ENCODE measurements at places on chromosomes 3 and 15.

DNA sequence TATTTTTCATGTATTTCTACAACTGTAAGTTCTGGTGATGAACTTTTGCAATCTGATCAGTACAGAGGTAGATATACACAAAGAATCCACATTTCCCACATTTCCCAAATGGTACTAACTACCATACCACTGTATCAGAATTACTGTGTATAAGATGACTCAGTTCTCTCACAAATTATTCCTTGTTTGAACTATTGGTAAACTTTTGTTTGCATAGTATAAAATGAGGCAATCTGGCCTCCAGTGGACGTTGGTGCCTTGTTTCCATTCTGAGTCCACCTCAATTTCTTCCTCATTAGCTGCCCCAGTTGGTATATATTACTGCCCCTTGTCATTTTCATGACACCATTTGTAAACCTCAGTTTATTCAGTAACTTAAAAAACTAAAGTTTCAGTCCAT lies 38.5 kb downstream of the SPTSSB start:
- no peak for DNase-seq

- DNase-seq, result no peak
These were observed 7.6 kb downstream of the CELSR3 start for GRCh38 chr3:48655063-48655462.

DNA sequence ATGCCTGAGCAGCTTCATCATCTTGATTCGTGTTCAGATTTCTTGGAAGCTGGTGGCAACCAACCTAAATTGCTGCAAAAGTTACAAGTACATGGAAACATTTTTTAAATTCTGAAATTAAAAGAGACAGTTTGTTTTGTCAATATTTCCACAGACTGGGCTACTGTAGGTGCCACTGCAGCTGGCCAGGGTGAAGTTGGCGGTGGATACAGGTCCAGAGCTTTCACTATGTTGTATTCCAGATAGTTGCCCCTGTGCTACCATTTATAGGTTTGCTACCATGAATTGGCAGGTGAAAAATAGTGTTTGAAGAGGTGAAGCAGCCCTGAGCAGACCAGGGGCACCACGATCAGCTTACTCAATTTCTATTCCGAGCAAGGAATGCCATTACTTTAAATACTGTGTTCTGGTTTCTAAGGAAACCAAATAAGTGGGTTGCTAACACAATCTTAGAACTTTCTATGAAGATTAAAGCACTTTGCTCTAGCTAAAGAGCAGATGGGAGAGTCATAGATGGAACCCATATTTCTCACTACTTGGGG lies 21.2 kb upstream of the SHC4 start:
- no peak for DNase-seq

DNA sequence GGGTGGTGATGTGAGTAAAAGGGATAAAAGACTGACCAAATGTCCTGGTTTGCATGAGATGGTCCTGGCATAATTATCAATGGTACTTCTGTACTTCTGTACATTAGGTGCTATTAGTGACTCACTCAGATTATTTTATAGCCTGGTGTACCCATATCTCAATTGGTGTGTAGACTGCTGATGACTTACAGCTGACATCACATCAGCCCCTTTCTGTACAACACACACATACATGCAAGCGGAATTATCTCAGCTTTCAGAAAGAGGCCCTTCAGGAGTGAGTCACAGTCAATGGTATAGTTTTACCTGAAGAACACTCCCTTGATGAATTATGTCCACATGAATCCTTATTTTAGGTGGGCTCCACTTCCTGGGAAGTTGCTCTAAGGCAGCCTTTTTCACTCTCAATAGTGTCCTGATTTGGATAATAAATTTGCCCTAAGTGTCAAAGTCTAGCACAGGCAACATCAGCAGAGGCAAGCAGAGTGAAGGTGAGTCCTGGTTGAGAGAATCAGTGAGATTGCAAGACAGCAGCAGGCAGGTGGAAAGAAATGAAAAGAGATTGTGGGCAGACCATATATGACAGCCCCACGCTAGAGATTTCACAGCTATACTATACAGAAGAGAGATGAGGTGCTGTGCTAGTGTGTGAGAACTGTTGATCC lies 137.0 kb downstream of the ZPLD1 start:
- DNase-seq, result no peak

DNA sequence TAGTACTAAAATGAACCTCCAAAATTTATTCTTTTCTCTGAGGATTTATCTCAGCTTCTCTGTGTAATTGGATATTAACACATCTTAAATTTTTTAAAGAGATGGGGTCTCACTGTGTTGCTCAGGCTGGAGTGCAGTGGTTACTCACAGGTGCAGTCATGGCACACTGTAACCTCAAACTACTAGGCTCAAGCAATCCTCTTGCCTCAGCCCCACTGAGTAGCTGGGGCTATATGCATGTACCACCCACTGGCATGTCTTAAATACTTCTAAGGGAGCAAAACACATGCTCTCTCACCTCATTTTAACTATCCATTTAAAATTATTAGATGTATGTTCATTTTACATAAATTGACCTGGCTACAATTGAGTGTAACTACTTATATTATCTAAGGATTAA lies 11.3 kb upstream of the TMEM87A start:
- DNase-seq, result no peak

DNA sequence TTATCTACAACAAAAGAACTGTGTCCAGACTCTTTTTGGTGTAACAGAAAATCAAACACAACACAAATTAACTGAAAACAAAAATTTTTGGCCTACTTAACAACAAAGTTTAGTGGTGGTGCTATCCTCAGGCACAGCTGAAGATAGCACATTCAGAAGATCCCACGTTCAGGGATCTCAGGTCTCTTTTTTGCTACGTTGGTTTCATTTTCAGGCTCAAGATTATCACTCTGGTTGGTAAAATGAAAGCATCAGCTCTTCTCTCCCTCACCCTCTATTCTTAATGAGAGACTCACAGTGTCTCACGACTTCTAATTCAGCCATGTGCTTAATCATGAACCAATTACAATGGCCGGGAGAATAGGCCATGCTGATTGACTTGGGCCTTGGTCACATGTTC lies 146.9 kb upstream of the PTPRG start:
- no peak for DNase-seq

GRCh38 chr15:33780011-33780768 lies 188.1 kb upstream of the CHRM5 start:
- no peak for DNase-seq

DNA sequence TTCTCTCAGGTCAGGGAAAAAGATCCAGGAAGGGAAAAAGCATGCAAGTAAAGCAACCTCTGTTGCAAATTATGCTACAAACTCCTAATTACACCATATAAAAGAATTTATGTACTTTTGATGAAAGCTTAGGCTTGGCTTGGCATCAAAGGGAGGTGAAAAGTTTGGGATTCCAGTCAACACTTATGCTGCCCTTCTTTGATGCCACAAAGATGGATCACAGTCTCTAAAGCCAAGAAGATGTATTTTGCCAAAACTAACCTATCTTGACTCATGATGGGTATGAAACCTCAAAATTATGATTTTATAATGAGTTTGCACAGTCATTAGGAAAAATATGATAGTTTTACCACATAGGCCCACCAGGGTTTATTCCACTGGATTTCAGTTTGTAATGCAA lies 101.0 kb upstream of the CCDC80 start:
- DNase-seq, result no peak

DNA sequence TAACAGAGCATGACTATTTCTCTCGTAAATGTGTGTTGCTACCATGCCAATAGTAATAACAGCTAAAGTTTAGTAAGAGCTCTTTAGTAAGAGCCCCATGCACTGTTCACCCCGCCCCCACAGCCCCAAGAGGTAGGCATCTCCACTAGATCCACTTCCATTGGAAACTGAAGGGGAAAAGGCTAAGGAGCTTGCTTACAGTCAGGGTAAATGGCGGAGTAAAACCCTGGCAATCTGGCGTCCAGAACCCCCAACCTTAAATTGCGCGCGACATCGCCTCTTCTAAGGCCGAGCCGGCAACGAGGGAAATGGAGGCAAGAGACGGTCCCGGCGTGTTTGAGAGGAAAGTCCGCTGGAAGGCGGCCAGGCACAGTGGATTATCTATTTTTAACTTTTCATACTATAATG lies 654 bp upstream of the C3orf38 start:
- no peak for DNase-seq

GRCh38 chr3:175212896-175213295 lies 353.8 kb downstream of the NAALADL2 start:
- DNase-seq, result no peak

- no peak for DNase-seq
These were observed at the start of gene FBN1 for GRCh38 chr15:48645558-48646330. Gene FBN1, minus strand, starts transcription at chr15:48645709. Its CDS starts 940 bp downstream, at chr15:48644769.

DNA sequence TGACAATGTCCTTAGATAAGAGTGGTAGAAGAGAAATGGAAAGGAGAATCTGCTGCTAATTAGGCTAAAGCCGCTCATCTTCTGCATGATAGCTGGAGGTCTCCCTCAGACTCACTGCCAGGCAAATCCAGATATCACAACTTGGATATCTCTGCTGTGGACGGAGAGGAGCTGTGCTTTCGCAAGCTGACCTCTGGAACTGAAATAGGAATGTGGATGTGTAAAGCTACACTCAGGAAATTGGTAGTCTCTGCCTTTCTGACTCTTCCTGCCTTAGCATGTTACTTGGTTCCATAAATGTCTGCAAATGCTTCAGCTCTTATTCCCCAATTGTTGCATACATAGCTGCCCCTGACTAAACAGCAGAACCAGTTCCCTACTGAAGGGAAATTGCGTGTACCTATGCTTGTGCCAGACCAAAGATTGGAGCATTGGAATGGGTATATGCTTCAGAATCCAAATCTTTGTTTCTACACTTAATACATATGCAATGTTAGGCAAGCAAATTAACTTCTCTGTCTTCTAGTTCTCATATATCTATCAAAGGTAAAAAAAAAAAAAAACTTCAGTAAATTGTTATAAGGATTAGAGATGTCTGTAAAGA lies 74.7 kb upstream of the ROBO2 start:
- DNase-seq, result no peak

- no peak for DNase-seq
These were observed 3.1 kb upstream of the CD276 start for GRCh38 chr15:73681063-73681462.

DNA sequence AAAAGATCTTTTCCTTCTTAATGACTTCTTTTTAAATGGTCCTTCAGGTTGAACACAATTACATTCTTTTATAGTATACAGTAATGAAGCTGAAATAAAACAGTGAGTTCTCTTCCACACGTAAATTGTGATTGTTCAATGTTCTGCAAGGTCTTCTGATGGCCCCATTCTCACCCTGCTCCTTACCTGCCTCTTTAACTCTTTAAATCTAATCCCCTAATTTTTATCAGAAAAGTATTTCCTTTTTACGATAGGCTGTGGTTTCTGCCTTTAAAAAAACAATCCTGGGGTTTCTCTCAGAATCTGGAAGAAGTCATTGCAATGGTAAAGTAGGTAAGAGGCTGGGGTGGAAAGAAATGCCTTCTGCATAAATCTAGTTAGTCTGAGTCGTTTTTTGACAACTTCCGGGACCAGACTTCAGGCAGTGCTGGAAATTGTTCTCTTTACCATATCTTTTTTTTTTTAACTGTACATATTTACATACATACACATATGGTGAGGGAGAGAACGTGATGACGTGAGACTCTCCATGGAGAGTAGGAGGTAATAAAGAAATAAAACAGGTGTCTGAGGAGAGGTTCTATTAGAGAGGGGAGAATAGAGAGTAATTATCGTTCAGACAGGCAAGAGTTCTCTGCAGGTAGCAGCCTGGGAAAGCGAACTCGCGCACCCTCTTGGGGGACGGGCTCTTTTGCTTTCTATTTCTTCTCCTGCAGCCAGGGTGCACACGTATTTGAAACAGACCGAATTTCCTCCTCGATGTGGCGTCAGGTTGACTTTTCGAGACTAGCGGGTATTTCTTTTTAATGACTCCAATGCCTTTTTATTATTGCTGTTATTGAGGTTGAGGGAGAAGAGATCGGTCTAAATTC lies at the start of gene SIDT1:
TSS of gene SIDT1 (plus strand) at position 730 of the 872 bp plus-strand sequence. CDS start 467 bp downstream, outside the sequence.
- no peak for DNase-seq

GRCh38 chr3:40620151-40620550 lies 95.4 kb downstream of the ZNF621 start:
- DNase-seq, result no peak

- DNase-seq, result no peak
These were observed 374.1 kb upstream of the TBL1XR1 start for GRCh38 chr3:177571271-177571943.

Data from cortex of kidney (tissue), 1 donor.